Psoas muscle (tissue), 8 donors: ENCODE measurements at places on chromosomes 7 and 10. TPM values are rescaled to one million over a fixed set of nuclear protein-coding genes. Genes with fewer than 3 reads are reported as not detected.

SYCE1 gene
- 0.68 TPM for polyA plus RNA-seq

BBS9 gene
- 7.3 TPM for polyA plus RNA-seq

NUTM2E gene
- polyA plus RNA-seq, result 0.11 TPM

TMEM176A gene
- polyA plus RNA-seq, result 2.3 TPM

DNA sequence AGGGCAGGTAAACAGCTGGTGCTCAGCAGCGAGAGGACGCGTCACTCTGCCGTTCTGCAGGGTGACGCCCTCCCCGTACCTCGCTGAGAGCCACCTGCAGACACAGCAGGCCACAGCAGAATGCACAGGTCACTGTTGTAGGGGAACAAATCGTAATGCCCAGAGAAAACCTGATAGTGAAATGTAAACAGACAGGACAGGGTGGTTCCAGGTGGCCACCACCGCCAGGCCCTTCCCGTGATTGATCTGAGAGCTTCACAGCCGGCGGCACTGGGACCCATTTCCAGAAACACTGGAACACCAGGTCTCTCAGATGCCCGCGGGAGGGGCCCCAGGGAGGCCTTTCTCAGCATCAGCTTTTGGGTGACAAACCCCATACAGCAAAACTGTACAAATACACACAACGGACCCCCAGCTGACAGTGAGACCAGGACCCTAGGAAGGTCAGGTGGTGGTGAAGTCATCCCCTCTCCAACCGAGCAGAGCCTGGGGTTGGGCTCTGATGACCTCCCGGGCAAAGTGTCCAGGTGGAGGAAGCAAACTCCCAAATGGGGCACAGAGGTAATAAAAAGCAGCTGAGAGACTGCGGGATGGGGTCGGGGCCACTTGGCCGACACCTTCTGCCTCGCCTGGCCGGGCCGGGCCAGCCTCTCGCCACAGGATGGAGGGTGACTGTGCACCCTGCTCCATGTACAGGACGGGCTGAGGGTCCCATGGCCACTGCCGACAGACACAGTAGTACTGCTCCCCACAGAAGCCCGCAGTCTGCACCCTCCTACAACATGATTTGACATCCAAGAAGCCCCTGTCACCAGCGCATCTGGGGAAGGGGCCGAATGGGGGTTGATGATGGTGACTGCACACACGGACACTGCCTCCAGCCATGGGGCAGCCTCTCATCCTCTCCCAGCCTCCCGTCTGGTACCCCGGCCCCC, 4.6 kb downstream of the BHLHA15 start:
- H3K4me1 ChIP-seq, result no peaks in the 10 kb centered on the region
- H3K27ac ChIP-seq, result no peak overlapping the region
- DNase-seq, result peak; percentile 43

- DNase-seq, result no peak
- H3K4me3 ChIP-seq, result no peak overlapping the region
- H3K27ac ChIP-seq, result no peak overlapping the region
- no peaks in the 10 kb centered on the region for H3K27me3 ChIP-seq
- no peaks in the 10 kb centered on the region for H3K4me1 ChIP-seq
Measured at GRCh38 chr7:156625580-156625979, 15.0 kb upstream of the RNF32 start.

GRCh38 chr10:72981028-72981881, 26.6 kb upstream of the PLA2G12B start:
- H3K4me1 ChIP-seq, result no peaks in the 10 kb centered on the region
- DNase-seq, result no peak
- H3K4me3 ChIP-seq, result no peak overlapping the region
- H3K27ac ChIP-seq, result no peak overlapping the region

GRCh38 chr7:13532028-13532753, 457.3 kb downstream of the ETV1 start:
- DNase-seq, result no peak
- H3K27me3 ChIP-seq, result no peaks in the 10 kb centered on the region
- H3K36me3 ChIP-seq, result no peaks in the 10 kb centered on the region
- H3K4me1 ChIP-seq, result no peaks in the 10 kb centered on the region
- no peak overlapping the region for H3K4me3 ChIP-seq

DNA sequence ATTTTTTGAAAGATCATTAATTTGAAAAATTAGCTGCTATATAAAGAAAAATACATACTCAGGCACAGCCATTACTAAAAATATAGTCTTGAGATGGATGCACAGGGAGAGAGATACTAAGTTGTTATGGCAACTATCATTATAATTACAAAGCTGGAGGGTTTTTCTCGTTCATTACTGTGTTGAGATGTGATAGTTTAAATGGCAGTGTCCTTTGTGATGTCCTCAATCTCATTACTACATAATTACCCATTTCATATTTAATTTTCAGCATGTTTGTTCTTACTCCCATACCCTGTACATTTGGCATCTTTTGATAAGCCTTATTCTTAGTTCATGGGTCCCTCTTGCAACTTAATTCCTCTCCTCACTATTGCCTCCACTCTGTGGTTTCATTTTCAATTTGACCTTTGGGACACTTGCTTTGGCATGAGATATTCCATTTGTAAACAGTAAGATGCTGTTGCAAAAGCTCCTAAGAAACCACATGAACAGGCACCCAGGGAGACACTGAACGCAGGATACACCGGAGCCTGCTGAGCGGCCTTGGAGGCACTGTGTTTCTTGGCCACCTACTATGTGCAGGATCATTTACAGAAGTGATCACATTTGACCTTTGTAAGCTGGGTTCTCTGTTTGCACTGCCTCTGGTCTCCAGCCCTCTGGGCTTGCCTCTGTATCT, 4.8 kb upstream of the CPXM2 start:
- H3K27me3 ChIP-seq, result no peaks in the 10 kb centered on the region
- no peak for DNase-seq
- H3K36me3 ChIP-seq, result no peaks in the 10 kb centered on the region
- no peaks in the 10 kb centered on the region for H3K4me1 ChIP-seq

DNA sequence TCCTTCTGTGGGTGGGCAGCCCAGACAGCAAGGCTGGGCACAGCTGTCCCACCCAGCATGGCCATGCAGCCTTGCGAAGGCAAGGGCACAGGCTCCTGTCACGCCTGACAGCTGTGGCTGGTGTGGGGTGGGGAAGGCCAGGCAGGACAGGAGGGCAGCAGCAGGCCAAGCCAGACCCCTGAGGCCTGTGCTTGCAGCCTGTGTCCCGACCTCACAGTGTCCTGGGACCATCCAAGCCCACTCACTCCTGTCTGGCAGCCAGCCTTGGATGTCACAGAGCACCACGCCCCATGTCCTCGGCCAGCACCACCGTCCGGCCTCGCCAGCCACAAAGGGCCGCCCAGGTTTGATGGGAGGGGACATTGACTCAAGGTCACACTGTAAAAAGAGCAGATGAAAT, 85.5 kb upstream of the LRRC4 start:
- no peak overlapping the region for H3K27ac ChIP-seq
- no peaks in the 10 kb centered on the region for H3K4me1 ChIP-seq
- no peak for DNase-seq
- H3K36me3 ChIP-seq, result no peaks in the 10 kb centered on the region
- peaks cover 12% of the 10 kb centered on the region for H3K27me3 ChIP-seq

- H3K36me3 ChIP-seq, result no peaks in the 10 kb centered on the region
- H3K4me1 ChIP-seq, result peaks cover 18% of the 10 kb centered on the region
- no peak overlapping the region for H3K4me3 ChIP-seq
- no peak overlapping the region for H3K27ac ChIP-seq
- no peaks in the 10 kb centered on the region for H3K27me3 ChIP-seq
Measured at GRCh38 chr7:3892157-3892556, 591.1 kb downstream of the SDK1 start.

DNA sequence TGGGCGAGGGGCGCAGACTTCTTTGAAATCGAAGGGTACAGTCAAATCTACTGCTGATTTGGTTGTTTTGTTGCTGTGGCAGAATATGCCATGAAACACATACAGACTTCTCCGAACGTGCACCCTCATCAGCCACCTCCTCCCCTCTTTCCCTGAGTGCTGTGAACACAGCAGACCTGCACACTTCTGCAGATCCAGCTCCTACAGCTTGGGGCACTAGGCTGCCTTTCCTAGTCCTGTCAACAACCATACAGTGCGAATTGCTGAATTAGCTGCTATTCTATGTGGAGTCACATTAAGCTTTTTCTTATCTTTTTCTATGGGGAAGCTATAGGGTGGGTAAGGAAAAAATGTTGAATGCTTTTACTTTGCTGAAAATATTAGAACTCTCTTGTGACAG, 57.5 kb downstream of the COL17A1 start:
- no peak for DNase-seq
- no peak overlapping the region for H3K4me3 ChIP-seq
- H3K27ac ChIP-seq, result no peak overlapping the region
- no peaks in the 10 kb centered on the region for H3K27me3 ChIP-seq
- no peaks in the 10 kb centered on the region for H3K4me1 ChIP-seq

GRCh38 chr10:103884681-103885139, 29.3 kb upstream of the SH3PXD2A start:
- no peak for DNase-seq
- H3K4me1 ChIP-seq, result peaks cover 16% of the 10 kb centered on the region
- H3K27ac ChIP-seq, result peak overlapping the region; percentile 2
- H3K36me3 ChIP-seq, result peaks cover 55% of the 10 kb centered on the region

GRCh38 chr10:92142512-92142911, 148.4 kb downstream of the CPEB3 start:
- H3K27me3 ChIP-seq, result no peaks in the 10 kb centered on the region
- no peak for DNase-seq
- H3K4me3 ChIP-seq, result no peak overlapping the region
- H3K4me1 ChIP-seq, result peaks cover 24% of the 10 kb centered on the region
- H3K36me3 ChIP-seq, result peaks cover 8% of the 10 kb centered on the region

GRCh38 chr7:57414852-57415251, 35.1 kb upstream of the ZNF716 start:
- no peak overlapping the region for H3K27ac ChIP-seq
- no peaks in the 10 kb centered on the region for H3K27me3 ChIP-seq

DNA sequence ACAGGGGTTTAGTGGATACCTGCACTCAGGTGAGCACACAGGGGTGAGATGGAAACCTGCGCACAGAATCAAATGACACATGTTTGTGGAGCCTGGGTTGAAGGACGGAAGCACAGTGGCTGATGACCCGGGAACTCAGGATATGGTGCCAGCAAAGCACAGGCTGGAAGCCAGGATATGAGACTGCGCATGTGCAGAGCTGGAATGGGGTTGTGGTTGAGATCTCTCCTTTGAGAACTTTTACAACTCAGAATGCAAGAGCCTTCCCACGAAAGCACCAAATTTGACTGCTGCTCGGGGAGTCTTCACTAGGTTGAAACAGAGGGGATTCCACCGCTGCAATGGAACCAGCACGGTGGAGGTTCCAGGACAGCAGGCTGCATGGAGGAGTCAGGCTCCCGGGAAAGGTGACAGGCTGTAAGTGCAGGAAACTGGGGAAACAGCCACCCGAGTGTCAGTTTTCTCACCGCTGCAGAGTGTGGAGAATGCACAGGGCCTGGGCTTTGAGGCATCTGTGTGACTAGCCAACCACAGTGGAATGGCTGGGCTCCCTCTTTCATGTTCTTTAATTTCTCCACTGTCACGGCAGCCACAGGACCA, 133.4 kb upstream of the TCERG1L start:
- H3K4me1 ChIP-seq, result no peaks in the 10 kb centered on the region
- no peak overlapping the region for H3K4me3 ChIP-seq
- H3K36me3 ChIP-seq, result no peaks in the 10 kb centered on the region
- no peak overlapping the region for H3K27ac ChIP-seq
- no peaks in the 10 kb centered on the region for H3K27me3 ChIP-seq

- DNase-seq, result no peak
- H3K27me3 ChIP-seq, result peaks cover 2% of the 10 kb centered on the region
- no peak overlapping the region for H3K4me3 ChIP-seq
- H3K36me3 ChIP-seq, result no peaks in the 10 kb centered on the region
Measured at GRCh38 chr7:154876516-154876915, 126.4 kb downstream of the PAXIP1 start.

GRCh38 chr10:48288661-48289060, 14.2 kb upstream of the FRMPD2 start:
- no peak overlapping the region for H3K27ac ChIP-seq
- no peaks in the 10 kb centered on the region for H3K36me3 ChIP-seq

GRCh38 chr10:69379800-69380199, 36.9 kb downstream of the TACR2 start:
- DNase-seq, result no peak
- no peak overlapping the region for H3K27ac ChIP-seq
- no peak overlapping the region for H3K4me3 ChIP-seq
- no peaks in the 10 kb centered on the region for H3K27me3 ChIP-seq
- H3K4me1 ChIP-seq, result peaks cover 53% of the 10 kb centered on the region

DNA sequence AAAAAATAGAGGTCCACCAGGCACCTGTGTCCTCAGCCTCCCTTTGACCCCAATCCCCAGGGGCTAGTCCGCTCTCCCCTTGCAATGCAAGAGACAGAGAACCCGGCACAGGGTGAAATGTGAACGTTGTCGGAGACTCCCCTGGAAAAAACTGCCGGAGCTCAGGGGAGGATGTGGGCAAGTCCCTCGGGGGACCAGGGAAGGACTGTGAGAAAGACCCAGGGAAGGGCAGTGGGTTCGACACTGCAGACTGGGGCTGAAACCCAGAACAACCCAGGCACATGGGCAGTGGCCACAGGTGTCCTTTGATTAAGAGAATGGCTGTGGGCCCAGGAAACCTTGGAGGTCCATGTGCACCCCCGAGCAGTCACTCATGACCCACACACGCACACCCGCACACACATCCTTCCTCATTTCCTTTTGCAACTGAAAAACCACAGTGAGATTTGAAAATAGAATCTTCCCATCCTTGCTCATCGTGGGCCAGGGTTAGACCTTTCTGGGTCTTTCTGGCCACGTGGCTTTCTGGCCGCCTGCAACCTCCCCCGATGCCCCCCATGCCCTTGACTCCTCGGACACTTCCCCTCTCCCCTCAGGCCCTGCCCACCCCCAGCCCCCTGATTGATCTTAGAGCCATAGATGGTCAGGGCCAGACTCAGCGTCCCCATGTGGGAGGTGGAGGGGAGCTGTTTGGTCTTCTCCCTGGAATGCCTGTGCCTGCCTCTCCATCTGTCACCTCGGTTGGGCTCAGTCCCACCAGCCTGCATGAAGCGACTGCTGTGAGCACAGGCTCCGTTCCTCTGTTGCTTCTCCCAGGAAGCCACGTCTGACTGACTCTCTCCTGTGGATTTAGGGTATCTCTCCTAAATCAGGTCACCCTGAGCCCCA, 7.9 kb downstream of the LAT2 start:
- H3K27me3 ChIP-seq, result no peaks in the 10 kb centered on the region
- no peak for DNase-seq
- H3K36me3 ChIP-seq, result no peaks in the 10 kb centered on the region
- H3K27ac ChIP-seq, result no peak overlapping the region

DNA sequence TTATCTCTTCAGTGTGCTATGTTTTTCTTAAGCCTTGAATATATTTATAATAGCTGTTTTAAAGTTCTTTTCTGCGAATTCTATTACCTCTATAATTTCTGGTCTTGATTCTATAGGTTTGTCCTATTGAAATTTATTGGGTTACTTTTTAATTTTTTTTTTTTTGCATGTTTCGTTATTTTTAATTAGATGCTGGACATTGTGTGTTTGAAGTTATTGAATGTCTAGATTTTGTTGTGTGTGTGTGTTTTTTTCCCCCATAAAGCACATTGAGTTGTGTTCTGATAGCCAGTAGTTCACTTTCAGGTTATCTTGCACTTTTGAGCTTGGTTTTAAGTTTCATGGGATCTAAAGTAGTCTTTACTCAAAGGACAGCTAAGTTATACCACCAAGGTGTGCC, 394.9 kb downstream of the RPS24 start:
- no peak overlapping the region for H3K27ac ChIP-seq
- H3K4me3 ChIP-seq, result no peak overlapping the region
- no peaks in the 10 kb centered on the region for H3K36me3 ChIP-seq
- H3K4me1 ChIP-seq, result no peaks in the 10 kb centered on the region
- DNase-seq, result no peak
- no peaks in the 10 kb centered on the region for H3K27me3 ChIP-seq
